Inflammatory macrophage (primary cell): ENCODE measurements at places on chromosomes 5 and 9.

DNA sequence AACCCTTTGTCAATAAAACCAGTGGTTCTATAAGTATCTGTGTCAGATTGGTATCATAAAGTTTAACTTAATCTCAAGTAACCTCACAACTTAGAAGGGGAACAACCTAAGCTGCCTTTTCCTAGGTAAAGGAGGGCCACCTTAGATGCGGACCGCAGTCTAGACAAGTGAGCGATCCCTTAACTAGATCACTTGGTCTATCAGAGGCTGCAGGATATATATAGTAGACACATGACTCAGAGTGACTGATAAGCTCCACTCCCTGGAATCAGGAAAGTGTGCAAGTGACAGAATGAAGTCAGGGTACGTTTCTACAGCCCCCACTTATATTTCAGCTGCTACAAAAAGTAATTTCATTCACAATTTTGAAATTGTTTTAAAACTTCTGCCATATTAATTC, 7.4 kb downstream of the REEP5 start:
- DNase-seq, result no peak

GRCh38 chr5:181140766-181141165, 6.6 kb upstream of the OR2V2 start:
- no peak for DNase-seq

DNA sequence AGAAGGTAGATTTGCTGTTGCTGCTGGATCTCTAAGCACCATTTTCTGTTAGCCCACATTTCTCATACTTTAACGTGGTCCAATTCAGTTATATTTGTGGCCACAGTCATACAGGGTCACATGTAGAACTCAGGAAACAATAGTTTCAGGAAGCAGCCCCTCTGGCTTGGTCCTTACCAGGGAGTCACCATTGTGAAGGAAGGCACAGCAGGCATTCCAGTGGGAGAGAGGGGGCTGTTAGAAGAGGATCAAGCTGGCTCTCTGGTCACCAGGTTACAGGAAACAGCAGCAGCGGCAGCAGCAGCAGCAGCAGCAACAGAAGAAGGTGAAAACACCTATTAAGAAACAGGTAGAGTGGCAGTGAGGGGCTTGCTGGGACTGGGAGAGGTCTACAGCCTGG, 14.5 kb downstream of the C9orf43 start:
- DNase-seq, result no peak

GRCh38 chr5:119913425-119913824, 284.1 kb downstream of the FAM170A start:
- DNase-seq, result no peak

DNA sequence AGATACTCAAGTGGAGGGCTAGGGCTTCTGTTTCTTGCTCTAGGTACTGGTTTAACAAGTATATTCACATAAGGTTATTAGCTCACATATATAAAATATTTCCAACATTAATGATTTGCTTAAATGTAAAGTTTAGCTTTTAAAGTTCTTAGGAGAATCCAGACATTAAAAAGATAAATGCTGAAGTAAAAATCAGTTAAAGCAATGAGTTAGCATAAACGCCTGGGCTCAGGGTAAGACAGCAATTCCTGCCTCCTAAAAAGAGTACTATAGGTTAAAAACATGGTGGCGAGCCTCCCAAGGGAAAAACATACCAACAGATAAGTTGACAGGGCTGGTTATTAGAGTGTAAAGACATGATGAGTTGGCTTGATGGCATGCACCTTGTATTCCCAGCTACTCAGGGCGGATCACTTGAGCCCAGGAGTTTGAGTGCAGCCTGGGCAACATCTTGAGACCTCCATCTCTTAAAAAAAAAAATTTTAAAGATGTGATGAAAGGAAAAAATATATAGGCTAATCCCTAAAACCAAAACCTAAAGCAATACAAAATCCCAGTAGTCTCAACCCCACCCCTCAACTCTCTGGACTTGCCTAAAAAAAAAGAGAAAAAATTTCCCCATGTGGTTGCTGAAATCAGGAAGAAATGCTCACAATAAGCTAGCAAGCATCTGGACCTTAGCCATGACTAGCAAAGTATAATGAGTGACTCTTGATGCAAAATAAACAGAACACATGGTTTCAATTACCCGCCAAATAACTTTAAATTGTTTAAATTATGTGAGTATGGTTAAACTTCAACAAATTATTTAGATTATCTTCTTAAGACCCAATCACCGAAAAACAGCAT, 3.6 kb downstream of the GOLPH3 start:
- DNase-seq, result no peak

GRCh38 chr9:5644501-5644900, 15.6 kb downstream of the RIC1 start:
- no peak for DNase-seq

DNA sequence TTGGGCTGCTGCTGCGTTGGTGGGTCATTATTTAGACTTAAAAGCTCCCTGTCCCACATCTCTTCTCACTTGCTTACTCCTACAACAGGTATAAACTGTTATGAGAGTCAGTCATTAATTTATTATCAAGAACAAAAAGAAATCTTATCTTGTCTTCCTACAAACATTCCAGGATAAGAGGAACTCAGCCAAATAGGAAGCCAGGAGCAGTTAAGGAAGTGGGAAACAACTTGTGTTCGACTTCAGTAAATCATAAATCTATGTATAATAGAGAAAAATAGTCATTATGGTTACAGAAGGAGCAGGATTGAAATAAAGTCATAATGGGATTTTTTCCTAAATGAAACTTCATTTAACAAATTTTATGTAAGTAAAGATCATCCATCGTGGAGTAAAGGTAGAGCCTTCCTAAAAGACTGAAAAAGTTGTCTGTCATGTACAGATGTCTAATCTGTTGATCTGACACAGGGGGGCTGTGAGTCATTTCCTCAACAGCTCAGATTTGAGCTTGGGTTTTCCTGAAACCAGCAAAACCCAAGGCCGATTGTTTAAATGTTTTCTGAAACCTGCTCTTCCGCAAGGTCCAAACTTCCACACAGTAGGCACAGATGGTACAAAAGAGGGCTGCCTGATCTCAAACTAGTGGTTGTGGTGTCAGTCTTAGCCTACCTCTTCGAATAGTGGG, 25.3 kb upstream of the LRRTM2 start:
- no peak for DNase-seq
